AG08395 (cell line): ENCODE measurements at places on chromosomes 13 and 19.

GRCh38 chr19:7787141-7787540 is 24.1 kb downstream of the CLEC4M start:
- DNase-seq = no peak

GRCh38 chr13:42354241-42355091 is 82.5 kb downstream of the AKAP11 start:
- DNase-seq = peak; percentile 27

DNA sequence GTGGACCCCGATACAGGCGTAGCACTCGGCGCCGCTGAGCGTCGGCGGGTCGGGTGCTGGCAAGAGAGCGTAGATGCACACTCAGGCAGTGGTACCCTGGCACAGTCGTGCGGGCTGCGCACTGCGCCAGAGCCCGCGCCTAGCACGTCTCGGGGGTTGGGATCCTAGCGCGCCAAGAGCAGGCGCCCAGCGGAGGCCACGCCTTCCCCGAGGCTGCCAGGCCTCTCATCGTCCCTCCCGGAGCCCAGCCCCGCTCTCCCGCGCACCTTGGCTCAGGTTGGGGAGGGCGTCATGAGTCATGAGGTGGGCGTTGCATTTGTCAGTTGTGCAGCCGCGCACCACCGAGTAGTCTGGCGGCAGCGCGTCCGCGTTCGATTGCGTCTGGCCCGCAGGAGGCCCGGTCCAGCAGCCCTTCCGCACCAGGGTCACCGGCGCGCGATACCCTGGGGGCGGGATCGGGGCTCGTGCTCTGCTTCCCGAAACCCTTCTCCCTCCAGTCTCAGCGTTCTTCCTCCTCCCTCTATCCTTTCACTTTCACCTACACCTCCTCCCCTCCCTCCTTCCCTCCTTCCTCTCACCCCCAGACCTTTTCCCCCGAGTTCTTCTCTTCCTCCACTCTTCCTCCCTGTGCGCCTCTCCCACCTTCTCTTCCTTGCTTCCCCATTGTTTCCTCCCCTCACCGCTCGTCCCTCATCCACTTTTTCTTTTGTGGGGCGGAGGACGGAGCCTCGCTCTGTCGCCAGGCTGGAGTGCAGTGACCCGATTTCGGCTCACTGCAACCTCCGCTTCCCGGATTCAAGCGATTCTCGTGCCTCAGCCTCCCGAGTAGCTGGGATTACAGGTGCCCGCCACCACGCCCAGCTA is 3.5 kb downstream of the LYPD5 start:
- no peak for DNase-seq

- DNase-seq = no peak
Observed at GRCh38 chr13:44432650-44433049, 59.0 kb downstream of the SERP2 start.

DNA sequence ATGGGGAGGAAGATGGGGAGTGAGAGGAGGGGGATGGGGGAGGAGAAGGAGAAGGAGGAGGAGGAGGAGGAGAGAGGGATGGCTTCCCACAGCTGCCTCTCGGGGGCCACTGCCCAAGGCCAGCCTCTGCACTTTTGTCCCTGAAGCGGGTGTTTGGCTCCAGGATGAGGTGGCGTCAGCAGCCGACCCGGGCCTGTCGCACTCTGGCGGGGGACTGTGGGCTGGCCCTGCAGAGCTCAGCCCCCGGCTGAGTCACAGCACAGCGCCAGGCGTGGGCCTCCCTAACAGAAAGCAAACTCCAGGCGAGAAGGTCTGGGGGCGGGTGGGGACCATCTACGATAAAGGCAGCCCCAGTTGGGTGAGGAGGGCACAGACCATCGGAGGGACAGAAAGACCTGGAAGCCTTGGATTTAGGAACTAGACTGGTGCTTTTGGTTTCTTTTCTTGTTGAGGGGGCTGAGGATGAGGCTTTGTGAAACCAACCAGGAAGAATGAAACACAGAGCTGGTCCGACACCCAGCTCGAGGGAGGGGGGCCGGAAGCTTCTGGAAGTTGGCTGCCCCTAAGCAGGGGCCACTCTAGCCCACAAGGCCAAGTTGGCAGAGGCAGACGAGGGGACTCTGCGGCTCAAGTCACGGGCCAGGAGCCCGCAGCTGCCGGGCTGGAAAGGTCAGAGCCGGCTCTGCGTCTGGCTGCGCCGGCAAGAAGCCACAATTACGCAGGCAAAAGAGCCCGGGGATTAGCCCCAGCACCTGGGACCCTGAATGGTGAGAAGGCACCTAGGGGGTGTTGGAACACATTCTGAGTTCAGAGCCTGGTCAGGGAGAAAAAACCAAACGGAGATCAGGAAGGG is 18.2 kb downstream of the LSM4 start:
- peak; percentile 91 for DNase-seq

DNA sequence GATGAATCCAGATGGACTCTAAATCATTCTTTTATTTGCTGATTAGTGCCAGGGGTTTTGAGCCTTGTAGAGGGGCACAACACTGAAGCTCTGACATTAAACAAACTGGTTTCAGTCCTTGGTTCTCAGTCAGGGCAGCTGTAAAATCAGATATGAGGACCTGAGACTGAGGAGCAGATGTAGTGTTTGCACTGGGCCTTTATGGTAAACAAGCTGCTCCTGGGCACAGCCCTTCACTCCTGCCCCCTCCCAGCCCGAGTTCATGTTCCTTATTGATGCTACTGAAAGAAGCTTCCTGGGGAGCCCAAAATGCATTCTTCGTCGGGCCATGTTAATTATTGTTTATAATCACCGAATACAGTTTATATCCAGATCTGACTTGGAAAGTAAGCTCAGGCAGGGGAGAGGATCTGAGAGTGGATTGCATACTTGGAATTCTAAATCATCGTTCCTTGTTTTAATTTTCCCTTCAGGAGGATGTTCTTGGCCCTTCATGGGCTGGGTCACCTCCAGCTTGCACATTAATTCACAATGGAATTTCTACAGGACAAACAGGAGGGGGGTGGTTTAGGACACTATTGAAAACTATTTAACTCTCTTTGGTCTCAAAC is 213.5 kb downstream of the FGF9 start:
- DNase-seq = no peak

DNA sequence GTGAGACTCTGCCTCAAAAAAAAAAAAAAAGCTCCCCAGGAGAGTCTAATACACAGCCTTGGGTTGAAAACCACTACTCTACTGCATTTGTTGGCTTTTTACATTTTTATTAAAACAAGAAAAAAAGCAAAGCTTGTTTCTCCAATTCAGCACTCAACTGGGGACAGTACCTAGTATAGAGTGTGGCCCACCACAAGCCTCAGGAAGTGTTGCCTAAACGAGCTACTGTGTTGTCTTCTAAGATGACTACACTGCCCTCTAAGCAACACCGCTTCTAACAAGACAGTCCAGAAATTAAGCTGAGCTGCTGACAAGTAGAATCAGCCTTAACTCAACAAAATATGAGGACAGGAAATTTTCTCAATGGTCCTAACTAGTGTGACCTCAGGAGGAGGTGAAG is 522.2 kb downstream of the FGF9 start:
- no peak for DNase-seq

- no peak for DNase-seq
Observed at GRCh38 chr19:1289686-1290025, 4.0 kb downstream of the EFNA2 start.

GRCh38 chr19:21462540-21462939 is 42.9 kb upstream of the ZNF429 start:
- DNase-seq = no peak

DNA sequence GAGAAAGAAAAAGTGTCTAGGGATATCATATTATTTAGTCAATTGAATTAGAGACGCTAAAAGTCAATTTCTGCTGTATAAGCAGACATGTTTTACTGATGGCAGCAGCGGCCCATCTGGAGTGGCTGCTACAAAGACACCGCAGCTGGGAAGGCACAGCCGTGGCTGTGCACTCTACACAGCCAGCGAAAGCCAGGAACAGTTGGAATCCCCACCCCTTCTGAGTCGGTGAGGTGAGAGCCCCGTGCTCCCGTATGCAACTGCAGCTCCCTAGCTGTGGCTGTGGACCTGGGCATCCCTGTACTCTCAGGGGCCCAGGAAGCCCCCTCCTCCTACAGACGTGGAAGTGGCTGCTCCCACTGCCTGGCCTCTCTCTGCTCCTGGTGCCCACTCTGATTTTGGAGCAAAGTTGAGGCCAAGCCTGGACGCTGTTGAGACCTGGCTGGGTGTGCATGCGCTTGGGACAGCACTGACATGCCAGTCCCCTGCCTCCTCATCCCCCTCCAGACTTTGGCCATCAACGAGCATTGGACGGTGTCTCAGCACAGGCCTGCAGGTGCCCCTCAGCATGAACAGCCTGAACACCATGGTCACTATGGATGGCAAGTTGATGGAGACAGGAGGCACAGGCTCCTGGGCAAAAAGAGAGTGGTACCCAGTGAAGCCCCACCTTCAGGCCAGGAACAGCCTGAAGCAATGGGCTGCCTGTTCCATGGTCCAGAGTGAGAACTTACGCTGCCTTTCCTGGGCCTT is 944.0 kb upstream of the MIR17HG start:
- no peak for DNase-seq

GRCh38 chr19:13693889-13694288 is 70.4 kb upstream of the MRI1 start:
- no peak for DNase-seq

DNA sequence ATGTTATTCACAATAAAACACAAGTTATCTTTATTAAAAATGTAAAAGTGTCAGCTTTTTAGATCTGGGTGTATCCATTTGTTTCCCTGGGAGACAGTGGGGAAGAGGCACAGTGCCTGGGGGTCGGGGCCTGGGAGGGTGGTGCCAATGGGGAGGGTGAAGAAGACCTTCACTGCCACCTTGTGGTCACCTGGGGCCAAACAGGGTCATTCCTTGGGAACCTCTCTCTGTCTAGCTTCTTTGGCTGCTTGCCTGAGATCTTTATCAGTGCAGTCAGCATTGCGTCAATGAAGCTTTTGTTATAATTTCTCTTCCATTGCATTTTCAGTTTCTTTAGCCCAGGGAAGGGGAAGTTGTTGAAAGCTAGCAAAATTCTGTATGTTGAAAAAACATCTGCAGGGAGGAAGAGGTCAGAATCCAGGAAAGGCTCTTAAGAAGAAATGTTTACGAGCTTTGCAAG is 39.1 kb downstream of the PCDH8 start:
- DNase-seq = peak; percentile 41

- no peak for DNase-seq
Observed at GRCh38 chr13:40342461-40342860, 324.0 kb downstream of the FOXO1 start.

DNA sequence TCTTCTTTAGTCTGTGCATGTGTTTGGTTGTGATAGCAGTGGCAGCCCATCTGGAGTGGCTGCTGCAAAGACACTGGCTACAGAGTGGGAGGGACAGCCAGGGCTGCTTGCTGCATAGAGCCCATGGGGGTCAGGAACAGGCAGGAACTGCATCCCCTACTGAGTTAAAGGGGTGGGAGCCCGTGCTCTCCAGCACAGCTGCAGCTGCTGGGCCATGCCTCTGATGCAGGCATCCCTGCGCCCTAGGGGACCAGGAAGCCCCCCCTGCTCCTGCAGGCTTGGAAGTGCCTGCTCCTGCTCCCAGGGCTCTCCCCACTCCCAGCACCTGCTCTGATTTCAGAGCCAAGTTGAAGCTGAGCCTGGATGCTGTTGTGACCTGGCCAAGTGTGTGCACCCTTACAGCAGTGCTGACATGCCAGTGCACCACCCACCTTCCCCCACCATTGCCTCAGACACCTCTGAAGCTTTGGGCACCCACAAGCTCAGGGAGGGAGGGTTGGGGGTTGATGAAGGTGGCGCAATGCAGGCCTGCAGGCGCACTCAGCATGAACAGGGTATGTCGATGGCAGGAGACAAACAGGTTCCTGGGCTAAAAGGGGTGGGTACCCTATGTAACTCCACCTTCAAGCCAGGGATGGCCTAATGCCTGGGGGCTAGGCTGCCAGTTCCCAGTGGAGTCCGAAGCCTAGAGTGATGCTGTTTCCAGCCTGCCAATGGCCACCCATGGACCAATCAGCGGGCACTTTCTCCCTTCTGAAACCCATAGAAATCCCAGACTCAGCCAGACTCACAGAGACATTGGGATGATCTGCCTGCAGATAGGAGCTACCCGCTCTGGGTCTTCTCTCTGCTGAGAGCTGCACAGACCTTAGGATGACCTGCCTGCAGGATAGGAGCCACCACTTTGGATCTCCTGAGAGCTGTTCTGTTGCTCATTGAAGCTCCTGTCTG is 919.9 kb upstream of the MIR17HG start:
- no peak for DNase-seq

- peak; percentile 6 for DNase-seq
Observed at GRCh38 chr19:32309711-32310390, 35.6 kb upstream of the ZNF507 start.

GRCh38 chr19:46736531-46737297 is 9.1 kb upstream of the FKRP start:
- peak; percentile 67 for DNase-seq

GRCh38 chr13:20525144-20525600 is 485 bp downstream of the CRYL1 start:
- no peak for DNase-seq

DNA sequence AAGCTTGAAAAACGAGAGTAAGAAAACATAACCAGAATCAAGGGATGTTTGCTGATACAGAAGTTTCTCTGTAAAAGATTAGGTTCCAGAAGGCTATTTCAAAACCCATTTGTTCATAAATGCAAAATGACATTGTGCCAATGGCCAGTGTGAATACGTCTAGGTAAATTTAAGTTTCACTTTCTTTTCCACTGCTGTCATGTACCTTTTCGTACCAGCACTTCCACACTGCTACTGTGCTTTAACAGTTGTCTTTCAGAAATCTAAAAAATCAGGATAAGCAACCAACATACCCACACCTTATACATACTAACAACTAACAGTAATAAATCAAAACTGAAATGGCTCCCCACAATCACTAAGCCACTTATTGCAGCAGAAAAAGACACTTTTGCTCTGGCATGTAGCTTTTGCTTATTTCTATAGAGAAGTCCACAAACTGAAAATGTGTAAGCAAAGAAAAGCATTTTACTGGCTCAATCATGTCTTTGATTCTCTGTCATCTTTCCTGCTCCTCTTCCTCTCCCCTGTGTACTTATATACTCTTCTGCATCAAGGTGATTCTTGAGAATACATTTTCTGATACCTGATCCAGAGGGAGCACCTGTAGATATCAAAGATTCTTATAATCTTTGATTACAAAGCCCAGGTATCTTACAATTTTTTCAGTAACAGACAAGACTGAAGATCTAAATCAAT is 34.3 kb downstream of the ELF1 start:
- DNase-seq = no peak

DNA sequence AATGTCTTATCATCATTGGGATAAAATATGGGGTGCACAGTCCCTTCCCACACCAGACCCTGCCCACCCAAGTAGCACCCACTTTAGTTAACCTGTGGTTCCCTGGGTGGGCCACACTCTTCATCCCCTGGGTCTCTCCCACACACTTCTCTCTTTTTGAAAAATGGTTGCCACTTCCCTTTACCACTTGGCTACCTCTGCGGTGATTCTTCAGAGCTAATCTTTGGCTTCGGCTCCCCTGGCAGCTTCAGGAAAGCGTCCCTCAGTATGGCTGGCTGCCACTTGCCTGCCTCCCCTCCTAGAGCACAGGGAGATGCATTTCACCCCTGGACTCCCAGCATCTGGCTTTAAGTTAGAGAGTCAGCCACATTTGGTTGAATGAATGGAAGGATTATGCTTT is 18.2 kb downstream of the CCNA1 start:
- DNase-seq = no peak
